ENCODE measurements at places on chromosomes 7 and 10. TPM values are rescaled to one million over a fixed set of nuclear protein-coding genes. Genes with fewer than 3 reads are reported as not detected.

DNA sequence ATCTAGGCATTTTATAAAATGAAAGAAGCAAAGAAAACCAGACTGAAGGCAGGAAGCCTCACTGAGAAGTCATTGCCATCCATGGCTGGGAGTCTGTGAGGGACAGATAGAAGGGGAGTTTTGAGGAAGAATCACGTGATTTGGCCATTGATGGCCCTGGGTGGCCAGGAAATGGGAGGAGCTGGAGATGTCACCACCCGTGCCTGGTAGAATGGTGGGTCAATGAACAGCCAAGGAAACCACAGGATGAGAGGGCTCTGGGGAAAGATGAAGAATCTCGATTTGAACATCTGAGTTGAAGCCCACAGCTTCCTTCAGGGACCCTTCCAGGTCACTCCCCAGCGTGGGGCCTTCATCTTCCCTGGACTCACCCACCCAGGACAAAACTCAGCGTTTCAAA lies 103.3 kb upstream of the CHST15 start:
- H3K27ac ChIP-seq, result peak overlapping the region; percentile 10
- H3K27me3 ChIP-seq, result no peaks in the 10 kb centered on the region
- H3K4me3 ChIP-seq, result no peak overlapping the region
- H3K36me3 ChIP-seq, result no peaks in the 10 kb centered on the region

DNA sequence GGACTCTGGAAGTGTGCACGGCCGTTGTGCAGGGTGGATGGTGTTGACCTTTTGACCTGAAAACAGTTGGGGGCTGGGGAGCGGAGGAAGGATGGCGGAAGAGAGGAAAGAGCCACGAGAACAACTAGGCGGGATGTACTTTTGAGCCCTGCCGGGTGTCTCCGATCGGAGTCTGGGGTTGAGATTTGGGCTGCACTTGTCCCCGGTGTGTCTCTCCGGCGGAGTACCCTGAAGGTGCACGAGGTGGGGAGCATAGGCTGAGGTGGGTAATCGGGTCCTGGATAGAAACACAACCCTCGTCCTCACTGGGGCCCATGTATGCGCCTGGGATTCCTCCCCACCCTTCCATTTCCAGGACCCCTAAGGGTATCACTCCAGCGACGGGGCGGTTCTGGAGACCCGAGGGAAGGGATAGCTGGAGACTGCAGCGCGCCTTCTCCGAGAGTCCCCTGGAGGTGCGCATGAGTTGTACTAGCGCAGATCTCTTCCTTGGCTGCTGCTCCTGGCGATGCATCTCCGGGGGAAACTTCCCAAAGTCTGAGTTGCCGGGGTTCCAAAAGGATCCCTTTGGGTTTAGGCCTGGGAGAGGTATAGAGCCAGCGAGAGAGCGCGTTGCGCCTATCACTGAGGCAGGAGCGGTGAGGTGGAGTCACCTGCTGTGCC lies 4.6 kb upstream of the HMX2 start:
- H3K27ac ChIP-seq, result no peak overlapping the region
- H3K27me3 ChIP-seq, result peaks cover 37% of the 10 kb centered on the region
- H3K4me3 ChIP-seq, result no peak overlapping the region
- no peak for DNase-seq
- H3K4me1 ChIP-seq, result peaks cover 17% of the 10 kb centered on the region
- H3K36me3 ChIP-seq, result no peaks in the 10 kb centered on the region

- no peak overlapping the region for H3K27ac ChIP-seq
- no peak overlapping the region for H3K4me3 ChIP-seq
- no peak for DNase-seq
These were observed 107.4 kb downstream of the ATXN7L1 start for GRCh38 chr7:105768898-105769507.

DNA sequence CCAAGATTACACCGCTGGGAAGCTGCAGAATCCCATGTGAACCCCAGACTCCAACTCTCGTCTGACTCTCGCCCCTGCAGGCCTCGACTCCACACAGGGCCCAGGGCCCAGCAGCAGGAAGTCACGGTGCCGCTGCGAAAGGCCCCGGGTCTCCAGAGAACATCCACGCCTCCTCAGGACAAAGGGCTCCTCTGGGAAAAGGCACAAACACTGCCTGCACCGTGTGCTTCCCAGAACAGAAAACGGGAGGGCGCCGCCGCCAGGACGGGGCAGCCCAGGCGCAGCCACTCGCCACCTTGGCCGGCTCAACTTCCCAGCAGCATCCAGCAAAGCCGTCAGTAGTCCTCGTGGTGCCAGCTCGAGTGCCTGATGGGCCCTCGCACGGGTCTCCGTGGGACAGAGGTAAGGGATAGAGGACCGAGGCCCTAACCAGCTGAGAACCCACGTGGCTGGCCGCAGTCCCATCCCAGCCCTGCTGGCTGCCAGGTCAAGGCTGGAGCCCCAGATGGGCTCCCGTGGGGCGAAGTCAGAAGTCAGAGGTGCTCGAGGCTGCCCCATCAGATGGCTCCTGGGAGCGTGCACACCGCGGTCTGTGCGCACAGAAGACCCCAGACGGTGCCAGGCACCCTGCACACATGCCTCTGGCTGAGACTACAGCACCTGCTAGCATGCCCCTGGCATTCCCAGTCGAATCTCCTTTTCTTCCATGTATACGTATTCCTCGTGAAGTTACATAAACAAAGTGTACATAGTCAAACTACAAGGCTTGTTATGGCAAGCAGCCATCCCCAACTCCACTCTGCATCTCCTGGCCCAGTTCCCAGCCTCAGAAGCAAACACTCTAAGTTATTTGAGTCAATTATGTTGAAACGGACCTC lies 60.2 kb downstream of the MAD1L1 start:
- no peaks in the 10 kb centered on the region for H3K36me3 ChIP-seq
- no peak overlapping the region for H3K4me3 ChIP-seq
- no peaks in the 10 kb centered on the region for H3K27me3 ChIP-seq
- peaks cover 14% of the 10 kb centered on the region for H3K4me1 ChIP-seq
- no peak overlapping the region for H3K27ac ChIP-seq

The PNLIPRP3 gene
- total RNA-seq, result 2.2 TPM

The PIK3AP1 gene
- total RNA-seq, result 5.9 TPM

The ABCB4 gene
- total RNA-seq, result 0.49 TPM
